NCI-H1048 (cell line): ENCODE measurements at places on chromosomes 13 and 19.

DNA sequence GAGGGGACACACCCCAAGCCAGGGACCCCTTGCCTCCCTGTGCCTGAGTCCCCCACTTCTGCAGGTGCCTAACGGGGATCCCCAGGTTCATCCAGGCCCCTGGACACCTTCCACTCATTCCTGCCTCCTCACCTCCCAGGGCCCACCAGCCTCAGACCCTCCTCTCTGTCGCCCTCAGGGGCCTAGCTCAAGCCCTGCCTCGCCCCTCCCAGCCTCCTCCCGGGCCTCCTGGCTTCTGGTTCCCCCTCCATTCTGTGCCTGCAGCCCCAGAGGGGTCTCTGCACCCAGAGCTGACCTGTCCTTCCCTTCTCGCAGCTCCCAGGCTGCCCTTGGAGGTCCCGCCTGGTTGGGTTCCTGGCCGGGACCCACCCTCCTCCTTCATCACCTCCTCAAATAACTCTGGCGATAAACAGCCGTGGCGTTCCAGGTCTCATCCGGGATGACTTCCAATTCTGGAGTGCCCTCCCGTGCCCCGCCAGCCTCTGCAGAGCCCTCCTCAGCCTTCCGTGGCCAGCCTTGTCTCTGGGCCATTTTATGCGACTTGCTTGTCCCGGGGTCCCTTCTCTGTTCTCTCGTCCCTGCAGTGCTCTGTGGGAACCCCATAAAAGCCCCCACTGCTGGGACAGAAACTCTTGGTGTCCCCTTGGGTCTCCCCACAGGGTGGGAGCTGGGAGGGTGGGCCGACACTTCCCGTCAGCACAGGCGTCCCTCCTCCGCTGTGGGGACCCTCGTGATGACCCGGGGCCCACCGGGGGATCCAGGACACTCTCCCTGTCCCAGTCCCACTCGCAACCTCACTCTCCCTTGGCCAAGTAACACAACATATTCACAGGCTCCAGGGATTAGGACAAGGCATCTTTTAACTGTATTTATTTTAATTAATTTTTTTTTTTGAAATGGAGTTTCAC, 9.2 kb downstream of the JOSD2 start:
- no peak for DNase-seq

GRCh38 chr19:33303791-33304345, 1.5 kb upstream of the CEBPA start:
- no peak for DNase-seq

DNA sequence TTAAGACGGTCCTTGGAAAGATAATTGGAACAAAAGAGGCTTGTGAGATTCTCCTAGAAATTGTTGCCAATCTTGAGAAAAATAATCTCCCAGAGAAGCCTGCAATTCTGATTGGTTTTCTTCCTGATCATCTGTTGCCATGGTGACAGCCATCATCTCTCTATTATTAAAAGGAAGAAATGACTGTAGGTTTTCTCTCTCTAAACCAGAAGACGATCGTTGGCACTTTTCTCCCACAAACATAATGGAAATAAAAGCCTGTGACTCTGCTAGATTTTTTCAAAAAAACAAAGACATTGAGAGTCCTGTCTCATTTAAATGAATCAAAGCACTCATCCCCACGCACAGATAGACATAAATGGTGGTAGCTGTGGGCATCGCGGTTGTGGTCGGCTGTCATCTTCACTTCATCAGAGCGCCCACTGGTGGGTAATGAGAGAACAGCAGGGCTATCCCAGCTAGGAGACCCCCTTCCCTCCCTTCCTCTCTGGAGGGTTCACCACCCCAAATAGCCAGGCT, 21.7 kb upstream of the CALM3 start:
- no peak for DNase-seq

DNA sequence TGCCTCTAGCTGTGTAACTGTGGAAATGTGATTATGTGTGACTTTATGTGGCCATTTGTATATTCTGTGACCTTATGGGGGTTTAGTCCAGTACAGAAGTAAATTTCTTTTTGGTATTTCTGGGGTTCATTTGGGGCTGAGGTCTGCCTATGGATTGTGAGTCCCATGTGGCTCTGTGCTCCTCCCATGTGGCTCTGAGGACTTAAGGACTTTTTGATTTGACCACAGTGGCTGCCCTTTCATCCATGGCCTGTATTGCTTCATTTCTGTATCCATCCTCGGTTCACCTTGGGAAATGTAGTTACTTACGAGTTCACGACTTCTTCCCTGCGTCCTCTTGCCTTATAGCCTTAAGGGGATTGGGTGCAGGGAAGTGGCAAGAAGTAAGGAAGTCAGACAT, 1.0 kb downstream of the ZNF420 start:
- no peak for DNase-seq

- no peak for DNase-seq
Observed at GRCh38 chr13:99161512-99161911, 39.1 kb upstream of the UBAC2 start.

GRCh38 chr13:99045396-99045795, 67.5 kb upstream of the DOCK9 start:
- DNase-seq, result no peak

GRCh38 chr19:55034751-55035150, 3.3 kb downstream of the GP6 start:
- DNase-seq, result no peak

- no peak for DNase-seq
Observed at GRCh38 chr19:29121684-29122083, 91.3 kb downstream of the UQCRFS1 start.

- DNase-seq, result no peak
Observed at GRCh38 chr13:36282821-36283432, 14.7 kb downstream of the CCDC169 start.

- no peak for DNase-seq
Observed at GRCh38 chr13:71873418-71874247, 6.6 kb upstream of the DACH1 start.

- no peak for DNase-seq
Observed at GRCh38 chr13:106468207-106468606, 67.3 kb downstream of the EFNB2 start.

DNA sequence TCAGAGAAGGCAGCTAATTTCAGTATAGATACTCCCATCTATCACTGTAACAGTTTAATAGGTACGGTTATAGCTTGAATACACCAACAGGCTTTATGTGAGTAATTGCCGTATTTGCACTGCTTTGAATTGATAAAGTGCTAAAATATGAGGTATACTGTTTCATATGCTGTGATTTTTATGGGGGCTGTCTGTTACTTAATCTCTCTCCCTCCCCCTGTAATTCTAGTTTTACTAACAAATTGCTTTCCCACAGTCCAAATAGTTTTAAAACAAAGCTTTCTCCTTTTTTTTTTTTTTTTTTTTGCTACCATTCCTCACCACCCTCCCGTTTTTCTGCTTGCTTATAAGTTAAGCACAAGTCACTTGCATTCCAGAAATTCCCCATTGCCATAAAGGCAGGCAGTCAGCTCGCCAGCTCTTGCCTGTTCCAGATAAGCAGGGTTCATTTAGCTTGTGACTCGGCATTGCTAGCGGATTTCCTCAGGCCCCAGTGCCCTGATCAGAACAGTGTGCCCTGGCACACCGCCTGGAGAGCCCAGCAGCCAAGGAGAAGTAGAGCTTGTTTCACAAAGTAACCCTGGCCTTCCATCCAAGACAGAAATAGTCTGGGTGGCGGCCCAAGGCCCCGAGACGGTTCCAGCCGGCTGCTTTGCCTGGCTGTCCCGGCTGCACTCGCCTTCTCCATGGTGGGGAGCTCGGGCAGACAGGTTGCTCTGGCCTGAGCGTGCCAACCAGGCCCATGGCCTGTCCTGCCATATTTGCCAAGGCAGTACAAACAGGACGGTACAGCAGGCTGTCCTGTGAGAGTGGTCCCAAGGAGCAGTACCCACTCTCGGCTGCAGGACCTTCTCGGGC, 43.5 kb upstream of the NPAS1 start:
- no peak for DNase-seq

- DNase-seq, result no peak
Observed at GRCh38 chr19:57052081-57052480, 67.7 kb upstream of the USP29 start.

DNA sequence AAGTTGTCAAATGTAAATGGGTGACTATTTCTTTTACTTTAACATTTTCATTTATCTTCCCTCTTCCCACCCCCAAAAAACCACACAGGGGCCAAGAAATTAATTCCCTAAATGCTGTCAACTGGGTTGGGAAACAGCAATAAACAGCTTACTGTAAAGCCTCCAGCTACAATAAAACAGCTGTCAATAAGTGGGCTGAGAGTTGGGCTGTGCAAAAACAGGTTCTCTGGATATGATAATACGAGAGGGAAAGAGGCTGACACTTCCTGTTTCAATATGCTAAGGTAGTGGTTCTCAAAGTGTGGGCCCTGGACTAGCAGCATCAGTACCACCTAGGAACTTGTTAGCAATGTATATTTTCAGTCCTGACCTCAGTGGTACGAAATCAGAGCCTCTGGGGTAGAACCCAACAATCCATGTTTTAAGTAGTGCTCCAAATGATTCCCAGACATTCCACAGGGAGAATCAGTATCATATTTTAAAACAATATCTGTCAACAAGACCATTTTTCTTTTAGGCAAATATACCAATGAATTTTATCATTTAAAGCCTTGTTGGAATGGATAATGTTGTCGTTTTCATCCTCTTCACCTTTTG, 8.4 kb downstream of the PCDH9 start:
- DNase-seq, result no peak

DNA sequence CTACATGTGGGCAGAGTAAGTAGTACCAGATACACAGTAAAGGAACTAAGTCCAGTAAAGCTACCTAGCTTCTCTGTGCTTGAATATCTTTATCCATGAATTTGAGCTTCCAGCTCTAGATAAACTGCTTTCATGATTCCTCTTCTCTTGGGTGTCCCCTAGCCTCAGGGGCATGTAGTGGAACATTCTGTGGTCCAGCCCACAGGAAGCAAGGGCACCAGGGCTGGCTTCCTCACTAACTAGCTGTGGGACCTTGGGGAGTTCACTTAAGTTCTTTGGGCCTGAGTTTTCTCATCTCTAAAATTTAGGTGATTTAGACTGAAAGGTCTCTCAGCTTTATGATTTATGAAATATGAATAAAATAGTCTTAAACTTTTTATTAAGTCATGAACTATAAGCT, 185.7 kb downstream of the KATNAL1 start:
- DNase-seq, result no peak

- no peak for DNase-seq
Observed at GRCh38 chr19:18646535-18647370, 9.9 kb downstream of the KLHL26 start.

DNA sequence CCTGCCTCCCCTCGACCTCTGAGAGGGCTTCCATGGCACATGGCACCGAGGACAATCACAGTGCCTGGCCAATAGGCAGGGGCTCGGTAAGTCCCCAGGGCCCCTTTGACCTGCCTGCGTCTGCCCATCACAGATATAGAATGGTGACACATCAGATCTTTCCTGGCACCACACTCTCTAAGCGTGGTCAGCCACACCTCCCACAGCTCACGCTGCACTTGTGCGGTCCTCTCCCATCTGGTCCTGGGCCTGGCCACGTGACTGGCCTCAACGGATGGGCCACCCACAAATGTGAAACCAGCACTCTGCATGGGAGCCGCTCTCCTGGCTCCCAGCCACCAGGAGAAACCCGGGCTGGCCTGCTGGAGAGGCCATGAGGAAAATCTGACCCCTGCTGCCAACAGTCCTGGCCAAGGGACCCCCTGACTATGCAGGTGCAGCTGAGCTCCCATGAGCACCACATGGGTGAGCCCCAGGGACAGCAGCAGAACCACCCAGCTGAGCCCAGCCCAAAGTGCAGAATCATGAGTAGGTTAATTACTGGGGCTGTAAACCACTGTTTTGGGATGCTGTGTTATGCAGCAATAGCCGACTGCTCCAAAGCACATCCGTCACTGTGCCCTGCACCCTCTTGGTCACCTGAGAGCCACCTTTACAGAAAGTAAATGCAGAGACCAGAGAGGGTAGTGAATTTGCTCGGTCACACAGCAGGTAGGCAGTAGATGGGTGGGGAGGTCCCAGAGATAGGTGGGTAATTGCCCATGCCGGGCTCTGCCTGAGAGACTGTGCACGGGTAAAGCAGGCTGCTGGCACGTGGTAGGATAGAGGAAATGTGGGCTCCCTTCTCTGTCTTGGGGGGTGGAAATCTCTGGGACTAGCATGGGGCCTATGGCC, 9.7 kb upstream of the MEF2B start:
- DNase-seq, result no peak

DNA sequence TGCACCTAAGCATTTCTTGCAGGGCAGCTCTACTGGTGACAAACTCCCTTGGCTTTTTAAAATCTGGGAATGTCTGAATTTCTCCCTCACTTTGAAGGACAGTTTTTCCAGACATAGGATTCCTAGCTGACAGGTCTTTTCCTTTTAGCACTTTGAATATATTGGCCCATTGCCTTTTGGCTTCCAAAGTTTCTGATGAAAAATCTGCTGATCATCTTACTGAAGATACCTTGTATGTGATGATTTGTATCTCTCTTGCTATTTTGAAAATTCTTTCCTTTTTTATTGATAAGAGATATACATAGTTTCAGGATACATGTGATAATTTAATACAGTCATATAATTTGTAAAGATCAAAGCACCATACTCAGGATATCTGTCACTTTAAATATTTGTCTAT, 211.1 kb downstream of the ZIC5 start:
- DNase-seq, result no peak
